Endodermal cell (in vitro differentiated cells): ENCODE measurements at places on chromosomes 2 and 18. TPM values are rescaled to one million over a fixed set of nuclear protein-coding genes. Genes with fewer than 3 reads are reported as not detected.

DNA sequence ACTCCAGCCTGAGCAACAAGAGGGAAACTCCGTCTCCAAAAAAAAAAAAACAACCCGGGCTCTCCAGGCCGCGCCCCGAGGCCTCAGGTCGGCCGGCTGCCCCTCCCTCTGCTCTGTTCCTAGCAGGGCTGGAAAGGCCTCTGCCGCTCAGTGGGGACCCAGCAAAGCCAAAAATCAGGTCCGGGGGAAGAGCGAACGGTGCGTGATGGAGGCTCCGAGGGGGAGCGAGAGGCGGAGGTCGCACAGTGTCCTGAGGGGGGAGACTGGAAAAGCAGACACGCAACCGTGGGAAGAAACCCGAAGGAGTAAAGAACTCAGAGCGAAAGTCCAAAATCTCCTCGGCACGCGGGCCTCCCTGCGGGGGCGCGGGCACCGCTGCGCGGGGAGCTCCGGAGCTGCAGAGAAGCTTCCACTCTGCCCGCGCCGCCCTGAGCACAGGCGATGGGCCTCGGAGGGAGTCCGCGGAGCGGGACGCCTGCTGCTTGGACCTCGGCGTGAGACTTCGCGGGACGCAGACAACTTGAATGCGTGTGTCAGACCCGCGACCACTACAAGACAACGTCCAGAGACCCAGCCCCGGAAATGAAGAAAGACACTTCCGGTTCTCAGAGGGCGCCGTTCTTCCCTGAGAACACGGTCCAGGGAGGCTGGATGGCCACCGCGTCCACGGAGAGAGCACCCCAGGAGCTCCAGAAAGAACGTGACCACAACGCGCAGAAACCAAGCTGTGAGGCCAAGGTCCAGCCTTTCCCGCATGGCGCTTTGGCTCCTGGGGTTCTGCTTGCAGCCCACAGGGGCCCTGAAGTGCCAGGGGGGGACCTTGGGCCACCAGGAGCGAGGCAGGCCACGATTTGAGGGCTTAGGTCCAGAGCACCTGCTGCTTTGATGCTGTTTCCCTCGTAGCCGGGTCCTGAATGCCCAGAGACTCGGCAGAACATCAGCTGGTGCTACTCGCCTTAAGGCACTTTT, 219.8 kb downstream of the DPP10 start:
- DNase-seq: peak; percentile 78

GRCh38 chr2:233287871-233288270, 19.7 kb upstream of the SAG start:
- DNase-seq: no peak

GRCh38 chr18:76914796-76915195, 92.4 kb downstream of the ZNF236 start:
- no peak for DNase-seq

GRCh38 chr2:213187386-213187785, 36.0 kb upstream of the IKZF2 start:
- no peak for DNase-seq

GRCh38 chr18:24949908-24950307, 402.1 kb downstream of the ZNF521 start:
- DNase-seq: no peak

DNA sequence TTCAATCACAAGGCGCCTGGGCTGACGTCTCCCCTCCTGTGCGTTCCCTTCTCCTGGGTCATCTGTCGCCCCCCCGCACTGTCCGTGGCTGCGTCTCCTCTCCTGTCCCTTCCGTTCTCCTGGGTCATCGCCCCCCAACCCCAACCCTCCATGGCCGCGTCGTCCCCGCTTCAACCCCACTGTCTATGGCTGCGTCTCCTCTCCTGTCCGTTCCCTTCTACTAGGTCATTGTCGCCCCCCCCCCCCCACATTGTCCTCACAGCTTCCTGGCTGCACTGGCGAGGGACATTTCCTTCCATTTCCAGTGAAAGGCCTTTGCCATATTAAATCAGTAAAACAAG, 118.9 kb downstream of the TMEM18 start:
- DNase-seq: no peak

DNA sequence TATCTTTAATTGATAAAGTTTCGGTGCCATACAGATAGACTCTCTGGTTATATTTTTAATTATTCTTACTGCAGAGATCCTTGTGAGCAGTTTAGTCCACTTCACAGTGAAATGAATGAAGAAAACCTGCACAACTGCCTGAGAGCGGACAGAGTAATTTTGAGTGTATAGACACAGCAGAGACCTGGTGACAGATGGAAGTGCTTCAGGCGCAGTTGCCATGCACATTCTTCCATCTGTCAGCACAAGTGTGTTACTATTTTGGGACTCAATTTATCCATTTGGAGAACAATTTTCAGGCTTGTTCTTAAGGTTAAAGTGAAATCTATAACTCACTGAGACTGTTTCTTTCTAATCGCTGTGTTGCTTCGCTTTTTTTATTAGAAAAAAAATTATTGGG, 147.8 kb upstream of the SPHKAP start:
- DNase-seq: no peak

GRCh38 chr18:13418013-13418710, 199.6 kb downstream of the LDLRAD4 start:
- DNase-seq: no peak

GRCh38 chr2:30987566-30987965, 150.7 kb downstream of the GALNT14 start:
- no peak for DNase-seq

GRCh38 chr2:238888781-238889180, 40.9 kb downstream of the TWIST2 start:
- no peak for DNase-seq

DNA sequence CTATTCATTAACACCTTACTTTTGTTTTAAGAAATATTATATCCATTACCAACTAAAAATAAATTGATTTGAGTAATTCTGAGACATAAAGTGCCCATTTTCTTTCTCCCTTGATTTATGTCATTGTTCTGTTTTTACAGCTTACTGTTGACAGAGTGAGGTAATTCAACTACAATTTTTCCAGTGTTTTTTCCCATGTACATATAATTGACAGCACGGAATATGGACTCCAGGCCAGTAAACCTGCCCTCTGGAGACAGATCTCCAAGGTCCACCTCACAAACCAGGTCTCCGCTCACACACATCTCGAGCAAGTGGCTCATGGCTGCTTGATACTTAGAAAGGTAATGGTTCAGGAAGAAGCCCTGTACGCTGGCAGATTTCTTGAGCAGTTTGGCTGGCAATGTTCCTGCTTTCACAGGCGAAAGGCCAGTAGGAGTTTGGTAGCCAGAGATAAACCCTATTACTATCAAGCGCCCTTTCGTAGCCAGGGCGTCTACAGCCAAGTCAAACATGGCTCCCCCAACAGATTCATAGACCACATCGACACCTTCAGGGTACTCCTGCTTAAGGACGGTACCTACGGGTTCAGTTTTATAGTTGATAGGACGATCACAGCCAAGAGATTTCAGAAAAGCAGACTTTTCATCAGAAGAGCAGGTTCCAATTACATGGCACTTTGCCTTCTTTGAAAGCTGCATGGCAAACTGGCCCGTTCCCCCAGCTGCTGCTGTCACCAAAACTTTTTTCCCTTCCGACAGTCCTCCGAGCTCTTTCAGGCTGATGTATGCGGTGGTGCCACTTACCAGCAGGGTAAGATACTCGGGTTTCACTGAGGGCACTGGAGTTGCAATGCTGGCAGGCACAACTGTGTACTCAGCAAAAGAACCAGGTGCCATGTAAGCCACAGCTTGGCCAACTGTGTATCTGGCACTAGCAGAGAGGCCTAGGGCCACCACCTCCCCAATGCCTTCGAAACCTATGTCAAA, 7.4 kb downstream of the PTGR3 start:
- no peak for DNase-seq

The SULT1C4 gene
- total RNA-seq: 2.7 and 3.5 TPM in 2 replicates

The MYO5B gene
- 12.0 to 13.8 TPM (median 12.2 TPM) in 3 replicates for total RNA-seq

The LDLRAD4 gene
- 11.2 and 15.1 TPM in 2 replicates for total RNA-seq

The SERPINB2 gene
- total RNA-seq: not detected in 3 replicates

The QPCT gene
- total RNA-seq: 17.7 to 23.1 TPM (median 18.2 TPM) in 3 replicates

The RNF25 gene
- 28.4 and 32.1 TPM in 2 replicates for total RNA-seq

The CHRNG gene
- total RNA-seq: not detected in 3 replicates
